ENCODE measurements at places on chromosomes 16 and 17. TPM values are rescaled to one million over a fixed set of nuclear protein-coding genes. Genes with fewer than 3 reads are reported as not detected.

Gene COG8
- 31.8 TPM for total RNA-seq

Gene POLR3K
- 56.0 TPM for total RNA-seq

Gene TBC1D26
- total RNA-seq: 0.45 TPM

Gene ZNF423
- total RNA-seq: not detected

Gene HIC1
- 37.8 TPM for total RNA-seq

Gene TP53TG3
- not detected for total RNA-seq

All from activated naive CD8-positive, alpha-beta T cell treated with anti-CD3 and anti-CD28 coated beads for 36 hours (primary cell).